ENCODE measurements at places on chromosomes 12 and 14. TPM values are rescaled to one million over a fixed set of nuclear protein-coding genes. Genes with fewer than 3 reads are reported as not detected.

DNA sequence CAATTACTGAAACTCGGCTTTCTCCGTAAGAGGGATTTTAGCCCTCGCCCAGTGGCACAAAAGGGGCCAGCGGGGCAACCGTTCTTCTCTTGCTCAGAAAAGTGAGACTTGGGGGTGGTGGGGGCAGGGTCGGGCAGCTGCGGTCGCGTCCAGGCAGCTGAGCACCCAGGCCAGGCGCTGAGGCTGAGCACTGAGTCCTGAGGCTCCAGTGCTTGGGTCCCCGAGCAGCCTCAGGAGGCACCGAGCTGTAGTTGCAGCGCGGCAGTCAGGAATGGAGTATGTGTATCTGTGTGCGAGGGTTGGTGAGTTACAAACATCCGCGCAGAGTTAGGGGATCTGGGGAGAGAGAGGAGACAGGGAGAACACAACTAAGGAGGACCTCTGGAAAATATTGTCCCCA, 4.1 kb upstream of the HOXC6 start:
- no peak for DNase-seq

DNA sequence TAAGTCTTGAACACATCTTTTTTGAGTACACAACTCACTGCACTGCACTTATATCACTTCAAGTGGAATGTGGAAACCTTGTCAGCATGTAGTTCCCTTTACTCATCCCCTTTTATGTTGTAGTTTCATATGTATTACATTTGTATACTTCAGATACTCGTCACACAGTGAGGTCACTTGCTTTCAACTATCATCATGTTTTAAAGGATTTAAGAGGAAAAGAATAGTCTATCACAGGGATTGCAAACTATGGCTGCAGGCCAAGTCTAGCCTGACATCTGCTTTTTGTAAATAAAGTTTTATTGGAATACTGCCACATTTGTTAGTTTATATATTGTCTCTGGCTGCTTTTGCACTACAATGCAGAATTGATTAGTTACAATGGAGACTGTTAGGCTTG, 24.3 kb downstream of the CNOT2 start:
- peak; percentile 47 for DNase-seq

- peak; percentile 74 for DNase-seq
Measured at GRCh38 chr12:15962760-15963159, 51.6 kb downstream of the DERA start.

DNA sequence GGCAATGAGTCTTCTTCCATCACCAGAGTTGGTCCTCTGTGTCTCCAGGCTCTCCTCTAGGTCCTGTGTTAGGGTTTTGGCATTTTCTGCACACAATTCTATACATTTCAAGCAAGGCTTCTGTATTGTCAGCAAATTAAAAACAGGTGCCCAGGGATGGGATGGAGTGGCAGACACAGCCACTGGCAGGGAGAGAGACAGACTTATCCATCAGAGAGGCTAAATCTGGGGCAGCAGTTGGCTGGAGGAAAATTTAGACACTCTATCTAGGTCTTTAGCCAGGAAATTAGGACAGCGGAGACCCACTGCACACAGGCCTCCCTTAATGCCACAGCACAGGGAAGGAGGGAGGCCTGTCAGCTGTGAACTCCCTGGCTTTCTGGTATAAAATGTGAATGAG, 20.2 kb downstream of the PLEKHD1 start:
- no peak for DNase-seq

GRCh38 chr12:25386831-25387731, 136.4 kb upstream of the KRAS start:
- peak; percentile 81 for DNase-seq

GRCh38 chr12:130481392-130481879, 143.7 kb downstream of the PIWIL1 start:
- no peak for DNase-seq

DNA sequence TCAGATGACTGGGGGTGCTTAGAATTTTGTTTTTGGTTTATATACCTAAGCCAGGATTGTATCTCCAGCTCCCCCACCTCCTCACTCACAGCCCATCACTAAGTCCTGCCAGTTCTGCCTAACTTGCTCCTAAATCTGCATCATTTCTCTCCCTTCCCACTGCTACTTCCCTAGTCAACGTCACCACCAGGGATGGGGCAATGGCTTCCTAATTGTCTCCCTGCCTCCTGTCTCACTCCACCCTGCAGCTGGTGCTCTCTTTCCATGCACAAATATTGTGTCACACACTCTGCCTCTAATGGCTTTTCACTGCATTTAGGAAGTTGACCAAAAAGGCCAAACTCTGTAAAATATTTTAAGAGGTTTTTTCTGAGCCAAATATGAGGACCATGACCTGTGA, 11.5 kb downstream of the OAS2 start:
- no peak for DNase-seq

DNA sequence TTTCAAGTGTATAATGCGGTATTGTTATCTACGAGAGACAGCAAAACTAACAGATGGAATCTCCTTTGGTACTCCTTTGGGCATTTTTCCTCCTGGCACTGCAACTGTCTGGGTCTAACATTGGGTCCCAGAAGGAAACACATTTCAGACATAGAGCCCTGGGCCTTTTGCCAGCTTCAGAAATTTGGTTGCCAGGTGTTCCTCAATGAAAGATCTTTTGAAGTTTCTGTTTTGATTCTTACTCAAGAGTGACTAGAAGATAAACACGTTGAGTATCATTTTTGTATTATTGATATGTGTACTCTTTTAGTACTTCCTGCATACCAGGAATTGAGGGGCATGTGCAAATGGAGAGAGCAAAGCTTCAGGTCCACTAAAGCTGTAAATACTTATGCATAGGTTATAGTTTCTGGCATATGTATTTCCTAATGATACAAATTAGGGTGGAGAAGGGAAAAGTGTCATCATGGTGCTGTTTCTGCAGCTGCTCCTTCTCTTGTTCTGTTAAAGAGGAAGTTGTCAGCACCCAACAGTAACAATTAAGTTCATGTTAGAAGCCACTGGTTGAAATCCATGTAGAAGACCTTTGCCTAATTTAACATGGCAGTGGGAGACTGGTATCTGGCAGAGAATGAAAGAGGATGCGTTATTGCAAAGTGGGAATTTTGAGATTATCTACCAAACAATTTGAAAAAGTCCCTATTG, 53.5 kb downstream of the SLC38A6 start:
- no peak for DNase-seq

HECTD4 gene
- polyA plus RNA-seq, result 5.5 TPM

IFNG-AS1 gene
- not detected for polyA plus RNA-seq

KCNMB4 gene
- polyA plus RNA-seq, result 0.66 TPM

FOXN4 gene
- polyA plus RNA-seq, result not detected

ATP2B1 gene
- polyA plus RNA-seq, result 43.0 TPM

MANSC4 gene
- polyA plus RNA-seq, result not detected

All from fibroblast of lung (primary cell).